ENCODE measurements at places on chromosomes 1 and 21. TPM values are rescaled to one million over a fixed set of nuclear protein-coding genes. Genes with fewer than 3 reads are reported as not detected.

The KCNN3 gene
- total RNA-seq, result 0.05 TPM

The SYT2 gene
- total RNA-seq, result not detected

The KRTAP12-2 gene
- total RNA-seq, result not detected

The CBR3 gene
- 4.1 TPM for total RNA-seq

The AJAP1 gene
- total RNA-seq, result 2.4 TPM

The ZBTB40 gene
- total RNA-seq, result 43.5 TPM

The RAP1GAP gene
- 0.60 TPM for total RNA-seq

The LIN28A gene
- total RNA-seq, result not detected

The NGF gene
- not detected for total RNA-seq

The KCNA2 gene
- 0.62 TPM for total RNA-seq

The CD52 gene
- 1,178 TPM for total RNA-seq

The FCRL5 gene
- 0.19 TPM for total RNA-seq

The EFNA3 gene
- 2.8 TPM for total RNA-seq

The ASCL5 gene
- not detected for total RNA-seq

The TMEM54 gene
- total RNA-seq, result not detected

The LCE1D gene
- total RNA-seq, result not detected

The CNIH3 gene
- 2.2 TPM for total RNA-seq

The MSH4 gene
- total RNA-seq, result 0.42 TPM

The CCDC27 gene
- total RNA-seq, result not detected

The LCE1E gene
- not detected for total RNA-seq

The NBPF20 gene
- total RNA-seq, result 1.0 TPM

The LCE3C gene
- not detected for total RNA-seq

The GPR161 gene
- total RNA-seq, result 0.22 TPM

The IVL gene
- total RNA-seq, result not detected

The CAMK1G gene
- total RNA-seq, result not detected

The STYXL2 gene
- not detected for total RNA-seq

The TNFRSF8 gene
- total RNA-seq, result 0.56 TPM

The SPATA21 gene
- not detected for total RNA-seq

The CXADR gene
- 0.43 TPM for total RNA-seq

The SLC39A1 gene
- total RNA-seq, result 18.7 TPM

The COQ8A gene
- 82.2 TPM for total RNA-seq

The CHIA gene
- not detected for total RNA-seq

The RCAN3 gene
- total RNA-seq, result 183 TPM

The HEYL gene
- total RNA-seq, result not detected

The TESK2 gene
- total RNA-seq, result 3.3 TPM

The LORICRIN gene
- not detected for total RNA-seq

The HSPB7 gene
- not detected for total RNA-seq

The RGS5 gene
- 3.5 TPM for total RNA-seq

The NES gene
- not detected for total RNA-seq

The PROX1 gene
- not detected for total RNA-seq

The KCNE1 gene
- 0.24 TPM for total RNA-seq

The ARHGEF11 gene
- total RNA-seq, result 25.8 TPM

The PPFIA4 gene
- 0.40 TPM for total RNA-seq

Data from naive thymus-derived CD4-positive, alpha-beta T cell (primary cell).